ENCODE measurements at places on chromosomes 5 and 9. TPM values are rescaled to one million over a fixed set of nuclear protein-coding genes. Genes with fewer than 3 reads are reported as not detected.

IFNB1 gene
- not detected for total RNA-seq

MSX2 gene
- 4.9 TPM for total RNA-seq

PTPRD gene
- total RNA-seq = 0.16 TPM

NUTM2G gene
- not detected for total RNA-seq

F12 gene
- total RNA-seq = 22.9 TPM

ABO gene
- total RNA-seq = not detected

DENND4C gene
- 12.9 TPM for total RNA-seq

CDH9 gene
- total RNA-seq = not detected

HNRNPA0 gene
- 43.8 TPM for total RNA-seq

AHRR gene
- total RNA-seq = 4.3 TPM

WNT8A gene
- not detected for total RNA-seq

PRRT1B gene
- not detected for total RNA-seq

C7 gene
- not detected for total RNA-seq

LAMC3 gene
- total RNA-seq = 2.1 TPM

NEURL1B gene
- total RNA-seq = 4.5 TPM

PCA3 gene
- total RNA-seq = not detected

GLRA1 gene
- not detected for total RNA-seq

HACD4 gene
- total RNA-seq = 1.2 TPM

ANGPTL2 gene
- total RNA-seq = not detected

CDH12 gene
- total RNA-seq = not detected

PCDHGB5 gene
- total RNA-seq = 1.9 TPM

FCN2 gene
- not detected for total RNA-seq

PIK3R1 gene
- total RNA-seq = 6.5 TPM

TAF1L gene
- not detected for total RNA-seq

TMEM174 gene
- not detected for total RNA-seq

ORM2 gene
- not detected for total RNA-seq

ARAP3 gene
- total RNA-seq = 4.8 TPM

PFN3 gene
- not detected for total RNA-seq

DDX4 gene
- total RNA-seq = not detected

IL17B gene
- not detected for total RNA-seq

CERCAM gene
- total RNA-seq = 38.6 TPM

IER5L gene
- 52.3 TPM for total RNA-seq

PKD2L2 gene
- not detected for total RNA-seq

RUSC2 gene
- total RNA-seq = 32.1 TPM

IQGAP2 gene
- total RNA-seq = 2.1 TPM

PCDHB8 gene
- 0.32 TPM for total RNA-seq

FSTL4 gene
- 4.1 TPM for total RNA-seq

MYMK gene
- not detected for total RNA-seq

QRFP gene
- not detected for total RNA-seq

PAX5 gene
- not detected for total RNA-seq

CEP72 gene
- 10.8 TPM for total RNA-seq

IRX4 gene
- total RNA-seq = 0.25 TPM

KLF4 gene
- total RNA-seq = 25.3 TPM

FLT4 gene
- total RNA-seq = 5.3 TPM

TIGD6 gene
- total RNA-seq = 5.2 TPM

C5 gene
- 12.2 TPM for total RNA-seq

FASTKD3 gene
- 17.0 TPM for total RNA-seq

NELFB gene
- total RNA-seq = 45.1 TPM

SOHLH1 gene
- total RNA-seq = not detected

PCDHB13 gene
- 0.07 TPM for total RNA-seq

C5orf46 gene
- not detected for total RNA-seq

ARHGEF28 gene
- 12.2 TPM for total RNA-seq

GRIN3A gene
- not detected for total RNA-seq
